ENCODE measurements at places on chromosomes 4 and X.
A peak's percentile ranks its signal among the peaks of the same experiment; 100 is the strongest.

- no peak for DNase-seq
Observed at GRCh38 chr4:121838136-121838535, 14.5 kb upstream of the CCNA2 start.

GRCh38 chr4:152112190-152112589 is 351.4 kb upstream of the GATB start:
- DNase-seq: no peak

GRCh38 chr4:4344915-4345527 is 41.9 kb upstream of the NSG1 start:
- no peak for DNase-seq

- no peak for DNase-seq
Observed at GRCh38 chrX:42248226-42248625, 324.9 kb upstream of the CASK start.

DNA sequence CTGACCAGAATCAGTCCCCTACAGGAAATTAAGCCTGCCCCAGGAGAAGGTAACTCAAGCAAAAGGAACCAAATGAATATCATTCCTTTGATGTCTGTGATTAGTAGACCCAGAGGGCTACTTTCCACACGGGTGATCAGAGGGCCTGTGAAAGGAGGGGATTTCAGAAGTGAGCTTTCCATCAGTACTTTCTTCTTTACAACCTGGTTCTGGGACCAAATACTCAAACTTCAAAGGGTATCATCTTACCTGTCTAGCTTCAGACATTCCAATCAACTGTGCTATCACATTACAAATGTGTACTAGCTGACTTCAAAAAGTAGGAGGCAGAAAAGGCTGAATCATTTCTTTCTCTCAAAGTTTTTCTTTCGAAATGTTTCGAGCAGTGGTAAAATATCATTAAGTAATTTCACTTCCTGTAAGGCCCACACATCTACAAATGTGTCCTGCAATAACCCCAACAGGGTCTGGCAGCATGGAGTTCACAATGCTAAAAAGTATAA is 23.9 kb downstream of the ACSL4 start:
- no peak for DNase-seq

- DNase-seq: no peak
Observed at GRCh38 chr4:112315446-112315845, 18.3 kb downstream of the ALPK1 start.

GRCh38 chrX:39693298-39693697 is 404.5 kb downstream of the BCOR start:
- no peak for DNase-seq

DNA sequence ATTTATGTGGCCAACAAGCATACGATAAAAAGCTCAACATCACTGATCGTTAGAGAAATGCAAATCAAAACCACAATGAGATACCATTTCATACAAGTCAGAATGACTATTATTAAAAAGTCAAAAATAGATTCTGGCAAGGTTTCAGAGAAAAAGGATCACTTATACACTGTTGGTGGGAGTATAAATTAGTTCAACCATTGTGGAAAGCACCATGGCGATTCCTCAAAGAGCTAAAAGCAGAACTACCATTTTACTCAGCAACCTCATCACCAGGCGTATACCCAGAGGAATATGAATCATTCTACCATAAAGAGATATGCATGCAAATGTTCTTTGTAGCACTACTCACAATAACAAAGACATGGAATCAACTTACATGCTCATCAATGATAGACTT is 478.7 kb upstream of the GALNTL6 start:
- DNase-seq: no peak

GRCh38 chrX:136130931-136131833 is 16.2 kb upstream of the FHL1 start:
- DNase-seq: no peak

GRCh38 chr4:53541577-53542206 is 49.6 kb downstream of the LNX1 start:
- DNase-seq: no peak

GRCh38 chr4:75696071-75696470 is 22.9 kb upstream of the G3BP2 start:
- DNase-seq: peak; percentile 40

DNA sequence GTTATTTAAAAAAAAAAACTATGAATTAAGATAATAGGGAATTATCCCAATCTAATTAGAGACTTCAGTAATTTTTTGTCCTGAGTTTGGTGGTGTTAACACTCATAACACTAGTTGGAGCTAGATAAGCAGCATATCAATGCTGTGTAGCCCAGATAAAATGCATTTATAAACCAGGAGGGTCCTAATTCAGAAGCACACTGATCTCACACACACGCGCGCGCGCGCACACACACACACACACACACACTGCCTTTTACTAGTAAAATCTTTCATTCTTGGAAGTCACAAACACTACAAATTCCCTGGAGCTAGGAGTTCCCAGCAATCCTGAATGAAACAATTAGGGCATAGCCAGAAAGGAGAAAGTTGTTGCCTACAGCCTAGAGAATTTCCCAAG is 3.2 kb downstream of the UNC5C start:
- DNase-seq: no peak

- no peak for DNase-seq
Observed at GRCh38 chr4:723751-724530, 18.3 kb downstream of the PCGF3 start.

DNA sequence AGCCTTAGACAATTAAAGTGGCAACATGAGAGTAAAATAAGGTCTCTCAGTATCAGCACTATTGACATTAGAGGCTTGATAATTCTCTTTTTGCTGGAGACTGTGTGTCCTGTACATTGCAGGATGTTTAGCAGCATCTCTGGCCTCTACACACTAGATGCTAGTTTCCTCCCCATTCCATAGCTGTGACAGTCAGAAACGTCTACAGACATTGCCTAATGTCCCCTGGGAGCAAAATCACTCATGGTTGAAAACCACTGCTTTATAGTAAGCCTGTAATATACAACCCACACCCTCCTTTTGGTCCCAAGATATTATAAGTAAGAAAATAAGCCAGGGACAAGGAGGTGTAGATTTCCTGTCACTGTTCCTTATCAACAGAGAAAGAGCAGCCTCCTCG is 166.0 kb downstream of the FRMPD4 start:
- DNase-seq: no peak

DNA sequence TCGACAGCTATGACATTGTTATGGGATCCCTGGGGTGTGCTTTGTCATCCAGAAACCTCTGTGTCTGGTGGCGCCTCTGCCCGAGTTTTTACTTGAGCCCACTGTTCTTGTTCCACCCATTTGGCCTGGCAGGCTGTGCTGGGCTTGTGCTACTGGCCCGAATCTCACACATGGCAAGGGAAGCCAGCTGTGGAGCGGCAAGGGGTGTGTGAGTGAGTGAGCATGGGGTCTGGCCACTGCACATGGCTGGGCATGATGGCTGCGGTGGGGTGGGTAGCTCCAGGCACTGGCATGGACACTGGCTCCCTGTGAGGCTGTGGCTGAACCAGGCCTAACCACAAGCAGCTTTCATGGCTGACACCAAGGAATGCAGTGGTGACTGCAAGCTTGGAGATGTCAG is 89.2 kb downstream of the DACH2 start:
- DNase-seq: no peak

DNA sequence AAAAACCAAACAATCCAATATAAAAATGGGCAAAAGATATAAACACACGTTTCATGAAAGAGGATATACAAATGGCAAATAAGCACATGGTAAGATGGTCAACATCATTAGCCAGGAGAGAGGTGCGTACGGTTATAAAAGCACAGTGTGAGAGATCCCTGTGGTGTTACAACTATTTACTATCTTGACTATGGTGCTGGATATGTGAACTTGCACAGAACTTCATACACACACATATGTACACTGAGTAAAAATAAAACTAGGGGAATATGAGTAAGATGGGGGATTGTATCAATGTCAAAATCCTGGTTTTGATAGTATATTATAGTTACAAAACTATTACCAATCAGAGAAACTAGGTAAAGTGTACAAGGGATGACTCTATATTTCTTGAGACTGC is 8.4 kb downstream of the FBXO8 start:
- no peak for DNase-seq

- no peak for DNase-seq
Observed at GRCh38 chrX:137032841-137033773, 688 bp downstream of the GPR101 start.

- DNase-seq: no peak
Observed at GRCh38 chr4:117596917-117597480, 437.3 kb upstream of the NDST3 start.

GRCh38 chr4:176034499-176034898 is 31.1 kb upstream of the WDR17 start:
- DNase-seq: no peak

All from T-cell (primary cell).